ENCODE measurements at places on chromosomes 7 and 10.

DNA sequence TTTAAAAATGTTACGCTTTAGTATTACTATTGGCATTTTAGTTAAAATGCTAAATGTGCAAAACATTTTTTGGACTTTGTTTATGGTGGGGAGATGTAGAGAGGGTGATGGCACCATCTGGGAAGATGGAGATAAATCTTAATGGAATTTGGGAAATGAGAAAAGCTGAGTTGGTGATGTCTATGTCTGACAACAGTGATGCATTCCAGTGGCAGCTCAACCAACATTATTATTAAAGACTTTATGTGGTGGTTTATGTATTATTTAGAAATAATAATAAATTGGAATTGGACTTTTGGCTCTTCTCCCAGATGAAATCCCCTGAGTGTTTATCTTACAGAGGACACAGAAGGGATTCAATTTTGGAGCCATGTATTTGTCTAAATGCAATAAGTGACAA lies 77.6 kb downstream of the SEC23IP start:
- no peak for DNase-seq

DNA sequence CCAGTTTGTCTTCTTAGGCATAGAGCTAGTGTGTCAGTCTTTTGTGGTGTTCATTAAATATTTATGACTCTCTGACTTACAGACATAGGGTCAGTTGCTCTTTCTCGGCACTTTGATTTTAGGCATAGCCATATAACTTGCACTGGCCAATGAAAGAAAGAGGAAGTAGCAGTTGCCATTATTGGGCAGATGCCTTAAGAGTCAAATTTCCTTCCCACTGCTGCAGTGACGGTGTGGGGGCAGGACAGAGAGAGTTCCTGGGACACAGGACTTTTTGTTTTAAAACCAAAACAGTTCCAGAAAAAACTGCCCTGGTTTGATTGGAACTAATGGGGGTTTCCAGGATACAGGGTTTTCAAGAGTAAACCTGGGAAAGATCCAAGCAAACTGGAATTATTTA lies 60.2 kb upstream of the PHF14 start:
- no peak for DNase-seq

GRCh38 chr10:61021926-61022325 lies 77.9 kb upstream of the RHOBTB1 start:
- DNase-seq: no peak

GRCh38 chr7:54664235-54665228 lies 94.5 kb downstream of the SEC61G start:
- DNase-seq: peak; percentile 4

- no peak for DNase-seq
Measured at GRCh38 chr10:132787495-132788179, 1.7 kb upstream of the NKX6-2 start.

GRCh38 chr10:69092959-69093850 lies 5.3 kb downstream of the SRGN start:
- DNase-seq: peak; percentile 82

DNA sequence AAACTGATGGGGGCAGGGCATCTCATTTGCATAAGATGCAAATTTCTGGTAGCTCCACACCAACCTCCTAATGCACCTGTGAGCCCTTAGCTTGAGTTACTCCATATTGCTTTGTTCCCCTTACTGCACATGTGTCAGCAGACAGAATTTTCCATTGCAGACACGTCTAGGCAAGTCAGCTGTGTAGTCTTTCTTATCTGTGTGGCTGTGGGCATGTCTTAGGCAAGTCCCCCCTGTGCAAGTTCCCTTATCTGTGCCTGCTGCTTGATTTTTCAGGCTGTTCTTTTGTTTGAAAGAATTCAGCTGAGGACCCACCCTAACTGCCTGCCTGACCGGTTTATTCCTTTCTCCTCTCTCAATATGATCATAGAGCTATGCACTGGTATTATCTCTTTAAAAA lies 28.5 kb upstream of the TRIM24 start:
- no peak for DNase-seq

GRCh38 chr10:79258894-79259293 lies 88.4 kb upstream of the PPIF start:
- DNase-seq: no peak

GRCh38 chr10:97708976-97709946 lies 4.3 kb upstream of the MARVELD1 start:
- DNase-seq: peak; percentile 92

DNA sequence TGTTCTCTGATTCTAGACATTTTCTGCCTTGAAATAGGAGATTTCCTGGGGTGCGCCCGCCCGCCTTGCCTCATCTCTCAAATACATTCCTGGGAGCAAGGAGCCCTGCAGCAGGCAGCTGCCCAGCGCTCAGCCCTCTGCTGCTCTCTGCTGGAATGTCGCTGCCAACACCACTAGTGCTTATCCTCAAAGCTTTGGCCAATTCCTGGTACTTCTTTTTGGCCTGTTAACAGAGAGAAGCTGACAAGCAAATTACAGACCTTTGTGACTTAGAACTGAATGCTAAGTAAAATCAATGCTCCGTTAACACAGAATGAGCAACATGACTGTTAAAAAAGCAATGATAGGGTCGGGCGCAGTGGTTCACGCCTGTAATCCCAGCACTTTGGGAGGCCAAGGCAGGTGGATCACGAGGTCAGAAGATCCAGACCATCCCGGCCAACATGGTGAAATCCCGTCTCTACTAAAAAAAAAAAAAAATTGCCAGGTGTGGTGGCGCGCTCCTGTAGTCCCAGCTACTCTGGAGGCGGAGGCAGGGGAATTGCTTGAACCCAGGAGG lies 41.9 kb upstream of the SYPL1 start:
- DNase-seq: peak; percentile 67

- DNase-seq: peak; percentile 81
Measured at GRCh38 chr7:115340828-115341227, 418.9 kb downstream of the MDFIC start.

GRCh38 chr10:127926455-127926854 lies 19.6 kb downstream of the PTPRE start:
- no peak for DNase-seq

Data from fibroblast of skin of back (primary cell).